Smooth muscle cell of the umbilical artery (primary cell): ENCODE measurements at places on chromosomes 12 and 14. TPM values are rescaled to one million over a fixed set of nuclear protein-coding genes. Genes with fewer than 3 reads are reported as not detected.

The GPRC5D gene
- total RNA-seq = not detected in 2 replicates

The PRKD1 gene
- 19.6 and 23.0 TPM in 2 replicates for total RNA-seq

The GPRC5A gene
- total RNA-seq = 6.2 and 13.3 TPM in 2 replicates

The KRT72 gene
- not detected in 2 replicates for total RNA-seq

The RERG gene
- 0.14 and 0.30 TPM in 2 replicates for total RNA-seq

The BMAL2 gene
- total RNA-seq = 49.0 and 140 TPM in 2 replicates

The SFSWAP gene
- total RNA-seq = 15.7 and 21.4 TPM in 2 replicates

The CPNE6 gene
- total RNA-seq = not detected in 2 replicates

The LTBR gene
- total RNA-seq = 52.1 and 63.8 TPM in 2 replicates

The RPGRIP1 gene
- total RNA-seq = not detected in 2 replicates

The SUOX gene
- 12.5 and 12.9 TPM in 2 replicates for total RNA-seq

The ESPL1 gene
- total RNA-seq = 0.59 and 5.3 TPM in 2 replicates
